Spleen (tissue), 13 donors: ENCODE measurements at places on chromosomes 3 and 15. TPM values are rescaled to one million over a fixed set of nuclear protein-coding genes. Genes with fewer than 3 reads are reported as not detected.

DNA sequence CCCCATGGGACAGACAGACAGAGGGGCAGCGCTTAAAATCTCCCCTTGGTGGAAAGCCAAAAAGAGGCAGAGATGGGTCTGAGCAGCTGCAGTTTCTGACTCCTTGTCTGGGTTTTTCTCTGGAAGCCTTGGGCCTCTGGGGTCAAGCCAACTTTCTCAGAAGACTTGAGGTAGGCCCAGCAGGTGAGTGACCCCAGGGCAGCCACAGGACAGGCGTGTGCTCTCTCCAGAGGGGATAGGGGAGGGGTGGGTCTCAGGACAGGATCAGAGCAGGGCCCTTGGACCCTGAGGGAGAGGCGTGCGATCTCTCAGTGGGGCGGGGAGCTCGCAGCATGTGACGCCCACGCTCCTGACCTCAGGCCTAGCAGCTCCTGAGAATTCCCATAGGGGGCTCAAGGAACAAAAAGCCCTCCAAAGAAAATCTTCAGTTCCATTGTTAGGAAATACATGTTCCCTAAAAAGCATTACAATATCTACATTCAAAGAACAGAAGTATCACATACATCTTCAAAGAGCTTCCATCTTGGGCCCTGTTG, 34.6 kb upstream of the DUSP7 start:
- peak; percentile 27 for DNase-seq

DNA sequence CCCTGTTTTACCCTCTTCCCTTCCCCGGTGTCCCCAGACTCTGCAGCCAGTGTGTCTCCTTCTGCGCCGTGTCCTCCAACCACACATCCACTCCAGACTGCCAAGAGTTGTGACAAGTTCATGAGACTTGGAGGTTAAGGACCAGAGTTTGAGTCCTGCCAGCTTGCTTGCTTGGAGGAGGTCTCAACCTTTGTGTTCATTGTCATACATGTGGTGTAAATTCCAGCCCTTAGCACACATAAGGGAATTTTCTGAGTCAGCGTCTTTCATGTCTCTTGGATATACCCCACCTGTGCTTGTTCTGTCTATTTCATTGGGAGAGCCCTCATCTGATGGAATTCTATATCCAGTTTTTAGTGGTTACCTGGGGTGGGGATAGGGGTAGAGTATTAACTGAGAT, 13.3 kb downstream of the CORO2B start:
- DNase-seq, result no peak

FEZF2 gene
- not detected for total RNA-seq

GRCh38 chr3:162936706-162937105, 1440.1 kb downstream of the OTOL1 start:
- DNase-seq, result no peak

DNA sequence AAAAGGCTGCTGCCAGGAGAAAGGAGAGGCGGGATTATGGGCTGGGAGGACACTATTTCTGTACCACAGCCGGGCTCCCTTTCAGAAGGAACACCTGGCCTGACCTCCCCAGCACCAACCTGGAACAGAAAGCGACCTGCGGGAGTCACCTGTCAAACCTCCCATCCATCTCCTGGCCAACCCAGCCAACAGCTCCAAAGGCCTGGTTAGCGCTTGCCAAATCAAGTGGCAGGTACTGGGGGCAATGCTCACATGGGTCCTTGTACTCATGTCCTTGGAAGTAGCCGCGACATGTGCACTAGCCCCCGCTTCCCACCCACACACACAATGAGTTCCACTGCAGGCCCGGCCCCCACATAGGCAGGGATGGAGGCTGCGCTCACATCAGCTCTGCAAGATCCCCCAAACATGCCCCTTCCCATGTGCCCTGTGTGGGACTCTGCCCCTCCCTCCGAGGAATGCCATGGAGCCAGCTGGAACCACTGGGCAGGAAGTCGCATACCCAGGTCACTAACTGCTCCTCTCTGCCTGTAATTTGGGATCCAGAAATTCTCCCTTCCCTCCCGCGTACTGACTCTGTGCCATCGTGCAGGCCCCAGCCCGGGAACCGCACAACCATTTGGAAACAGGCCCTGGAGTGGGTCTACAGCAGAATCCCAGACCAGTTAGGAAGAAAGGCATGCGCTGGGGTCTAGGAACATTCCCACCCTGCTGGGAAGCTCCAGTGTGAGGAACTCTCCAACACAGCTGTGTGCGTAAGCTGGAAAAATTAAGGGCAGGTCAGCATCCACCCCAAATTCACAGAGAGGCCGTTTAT, 98.9 kb downstream of the LRIG1 start:
- DNase-seq, result peak; percentile 66

GRCh38 chr3:120475722-120476377, 25.1 kb upstream of the FSTL1 start:
- DNase-seq, result no peak
